ENCODE measurements at places on chromosomes 16 and 17.

DNA sequence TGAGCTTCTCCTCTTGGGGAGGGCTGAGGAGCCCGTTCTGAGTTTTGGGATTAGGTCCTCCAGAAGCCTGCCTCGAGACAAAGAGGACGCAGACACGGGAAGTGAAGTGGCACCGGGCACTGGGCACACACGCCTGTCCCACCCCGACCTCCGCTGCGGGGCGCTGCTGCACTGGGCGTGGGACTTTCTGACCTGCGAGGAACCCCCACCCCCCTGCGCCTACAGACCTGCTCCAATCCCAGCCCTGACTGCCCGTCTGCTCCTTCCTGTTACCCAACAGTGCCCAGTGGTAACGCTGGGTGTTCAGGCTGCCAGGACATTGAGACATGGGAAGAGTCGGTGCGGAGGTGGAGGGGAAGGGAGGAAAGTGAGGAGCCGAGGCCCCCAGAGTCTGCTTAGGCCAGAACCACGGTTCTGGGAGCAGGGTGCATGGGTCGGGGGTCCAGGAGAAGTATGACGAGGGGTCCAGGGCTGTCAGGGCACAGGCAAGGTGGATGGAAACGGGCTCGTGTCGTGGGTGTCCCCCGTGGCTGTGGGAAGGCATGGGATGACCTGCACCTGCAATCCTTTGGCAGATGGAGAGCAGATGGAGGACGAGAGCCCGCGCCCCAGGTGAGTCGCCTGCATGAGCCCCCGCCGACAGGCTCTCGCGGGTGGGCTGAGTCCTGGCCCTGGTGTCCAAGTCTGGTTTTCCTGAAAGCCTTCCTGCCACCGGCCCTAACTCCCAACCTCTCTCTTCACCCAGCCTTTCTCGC lies 112.0 kb upstream of the CREBBP start:
- no peak for DNase-seq

DNA sequence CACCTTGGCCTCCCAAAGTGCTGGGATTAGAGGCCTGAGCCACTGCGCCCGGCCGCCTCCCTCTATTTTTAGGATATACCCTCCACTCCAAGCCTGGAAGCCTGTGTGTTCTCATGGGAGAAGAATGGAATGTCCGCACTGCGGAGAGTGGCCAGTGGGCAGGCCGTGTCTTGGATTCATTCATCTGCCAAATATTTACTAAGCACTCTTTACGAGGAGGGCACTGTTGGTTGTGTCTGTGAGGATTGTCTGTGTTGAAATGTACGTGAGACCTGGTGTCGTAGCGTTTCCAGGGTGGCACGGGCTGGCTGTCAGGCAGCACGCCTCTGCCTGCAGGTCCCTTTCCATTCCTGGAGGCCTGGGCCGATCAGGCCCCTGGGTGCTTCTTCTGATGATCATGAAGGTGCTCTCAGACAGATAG lies 19.2 kb downstream of the PGS1 start:
- no peak for DNase-seq

DNA sequence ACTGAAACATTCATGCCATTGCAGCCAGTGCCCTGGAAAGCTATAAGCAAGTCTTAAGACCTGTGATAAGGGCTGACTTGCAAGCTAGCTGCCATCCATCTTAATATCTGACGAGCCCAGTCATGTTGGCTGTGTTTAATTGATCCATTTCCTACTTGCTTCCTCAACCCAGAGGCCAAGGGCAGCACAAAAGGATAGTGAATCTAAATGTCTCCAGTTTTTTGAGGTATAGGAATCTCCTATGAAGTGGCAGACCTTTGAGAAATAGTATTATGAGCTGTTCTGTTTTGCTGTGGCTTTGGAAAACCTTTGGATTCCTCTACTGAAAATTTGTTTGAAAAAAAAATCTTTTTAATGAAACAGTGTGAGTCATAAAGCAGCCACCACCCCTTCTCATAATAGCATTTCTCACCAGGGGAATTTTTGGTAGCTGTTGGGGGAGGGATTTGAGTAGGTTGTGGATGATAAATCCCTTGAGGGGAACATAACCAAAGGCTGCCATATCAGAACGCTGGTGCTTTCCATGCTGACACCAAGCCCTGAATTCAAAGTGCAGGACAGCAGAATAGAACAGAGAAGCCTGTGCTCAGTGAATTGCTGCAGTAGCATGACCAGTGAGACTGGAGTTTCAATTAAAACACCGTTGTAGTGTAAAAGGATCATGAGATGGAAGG lies 12.9 kb downstream of the ZNRF1 start:
- no peak for DNase-seq

- no peak for DNase-seq
Measured at GRCh38 chr17:18108401-18109312, at the start of gene MYO15A. MYO15A (plus strand) TSS chr17:18108756; CDS start chr17:18118801, 10,045 bp downstream.

DNA sequence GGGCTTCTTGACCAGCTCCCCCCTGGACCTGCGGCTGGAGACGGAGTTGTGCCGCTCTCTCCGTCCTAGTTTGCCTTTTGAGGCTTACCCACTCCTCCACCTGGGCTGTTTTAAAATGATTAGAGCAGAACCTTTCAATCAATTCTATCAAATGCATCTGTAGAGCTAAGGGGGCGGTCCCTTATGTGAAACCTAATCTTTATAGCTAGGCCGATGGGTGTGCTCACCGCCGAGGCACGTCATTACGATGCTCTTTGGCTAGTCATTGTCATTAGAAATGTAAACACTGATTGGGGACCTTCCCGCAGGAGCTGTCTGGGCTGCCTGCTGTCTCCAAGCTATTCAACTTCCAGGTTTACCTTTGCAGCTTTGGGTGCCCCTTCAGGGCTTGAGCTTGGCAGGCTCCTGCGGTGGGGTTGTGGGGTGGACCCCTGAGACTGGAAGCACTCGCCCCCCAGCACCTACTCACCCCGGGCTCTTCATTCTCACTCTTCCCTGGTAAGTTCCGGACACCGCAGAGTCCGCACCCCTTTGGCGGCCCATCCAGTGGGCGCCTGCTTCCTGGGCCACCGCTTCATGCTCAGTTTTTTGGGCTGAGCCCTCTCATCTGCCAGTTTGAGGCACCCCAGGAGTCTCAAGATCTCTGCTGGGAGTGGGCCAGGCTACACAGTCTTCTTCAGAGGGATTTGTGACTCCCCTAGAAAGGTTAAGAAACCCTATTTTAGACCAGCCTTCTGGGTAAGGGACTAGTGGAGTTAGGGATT lies 20.9 kb upstream of the IL17C start:
- DNase-seq, result no peak

- DNase-seq, result no peak
Measured at GRCh38 chr16:49824593-49824992, 31.3 kb downstream of the ZNF423 start.

DNA sequence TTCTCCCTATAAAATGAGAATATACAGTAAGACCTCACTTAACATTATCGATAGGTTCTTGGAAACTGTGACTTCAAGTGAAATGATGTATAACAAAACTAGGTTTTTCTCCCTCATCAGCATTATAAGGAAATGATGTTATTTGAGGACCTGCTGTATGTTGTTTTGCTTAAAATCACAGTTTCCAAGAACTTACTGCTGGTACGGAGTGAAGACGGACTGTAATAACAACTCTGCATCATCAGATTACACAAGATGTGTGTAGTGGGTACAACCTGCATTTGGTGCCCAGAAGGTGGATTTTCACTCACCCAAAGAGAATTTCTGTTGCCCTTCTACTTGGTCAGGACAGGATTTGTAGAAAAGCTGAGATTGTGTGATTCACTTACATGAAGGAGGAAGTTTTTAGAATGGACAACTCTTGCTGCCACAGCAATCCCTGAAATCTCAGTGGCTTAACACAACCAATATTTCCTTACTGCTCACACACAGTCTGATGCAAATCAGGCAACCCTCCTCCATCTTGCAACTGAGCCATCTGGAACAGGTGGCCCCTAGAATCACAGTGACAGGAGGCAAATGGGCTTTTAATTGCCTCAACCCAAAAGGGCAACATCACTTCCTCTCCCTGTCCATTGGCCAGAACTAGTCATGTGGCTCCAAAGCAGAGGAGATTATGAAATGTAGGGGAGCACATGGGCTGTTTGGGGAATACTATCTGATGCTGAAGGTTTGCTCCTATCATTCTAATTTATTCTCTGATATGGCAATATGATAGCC lies 67.6 kb upstream of the CACNG5 start:
- DNase-seq, result no peak

DNA sequence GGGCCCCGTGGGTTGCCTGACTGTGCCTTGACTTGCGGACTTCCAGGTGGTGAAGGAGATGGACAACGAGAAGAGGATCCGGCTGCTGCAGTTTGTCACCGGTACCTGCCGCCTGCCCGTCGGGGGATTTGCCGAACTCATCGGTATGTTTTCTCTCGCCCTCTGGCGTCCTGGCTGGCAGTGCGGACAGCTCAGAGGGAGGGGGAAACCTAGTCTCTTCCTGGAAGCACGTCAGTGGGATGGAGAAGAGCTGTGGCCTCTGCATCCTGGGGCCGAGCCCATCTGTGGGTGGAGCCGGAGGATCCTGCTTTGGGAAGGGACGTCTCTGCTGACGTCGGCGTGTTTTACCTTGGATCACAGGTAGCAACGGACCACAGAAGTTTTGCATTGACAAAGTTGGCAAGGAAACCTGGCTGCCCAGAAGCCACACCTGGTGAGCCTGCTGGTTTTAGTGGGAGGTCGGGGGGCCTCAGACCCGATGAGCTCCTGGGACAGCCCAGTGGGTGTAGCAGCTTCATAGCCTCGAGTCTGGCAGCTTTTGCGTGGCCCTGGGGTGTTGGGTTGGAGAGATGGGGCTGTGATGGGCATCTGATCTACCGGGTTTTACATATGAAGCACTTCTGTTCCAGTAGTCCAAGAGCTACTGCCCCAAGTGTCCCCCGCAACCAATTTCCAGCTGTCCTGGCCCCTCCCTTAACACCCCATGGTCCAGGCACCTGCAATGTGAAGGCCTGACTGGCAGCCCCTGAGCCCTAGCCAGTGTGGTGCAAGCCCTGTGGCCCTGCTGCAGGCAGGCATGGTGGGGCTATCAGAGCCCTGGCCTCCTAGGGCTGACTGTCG lies 11.9 kb upstream of the CLEC18A start:
- no peak for DNase-seq
